ENCODE measurements at places on chromosomes 11 and 22.

DNA sequence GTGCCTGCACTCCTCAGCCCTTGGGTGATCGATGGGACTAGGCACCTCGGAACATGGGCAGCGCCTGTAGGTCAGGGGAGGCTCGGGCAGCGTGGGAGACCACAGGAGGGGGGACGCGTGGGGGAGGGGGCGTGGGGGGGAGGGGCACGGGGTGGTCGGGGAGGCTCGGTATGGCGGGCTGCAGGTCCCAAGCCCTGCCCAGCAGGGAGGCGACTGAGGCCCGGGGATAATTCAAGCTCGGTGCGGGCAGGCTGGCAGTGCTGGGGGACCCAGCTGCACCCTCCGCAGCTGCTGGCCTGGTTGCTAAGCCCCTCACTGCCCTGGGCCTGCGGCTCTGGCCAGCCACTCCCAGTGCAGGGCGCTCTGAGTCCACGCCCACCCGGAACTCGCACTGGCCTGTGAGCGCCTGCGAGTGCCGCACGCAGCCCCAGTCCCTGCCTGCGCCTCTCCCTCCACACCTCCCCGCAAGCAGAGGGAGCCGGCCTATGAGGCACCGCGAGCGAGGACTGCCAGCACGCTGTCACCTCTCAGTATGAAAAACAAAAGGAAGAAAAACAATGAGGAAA lies 1698.3 kb upstream of the RAG2 start:
- no peak for DNase-seq

DNA sequence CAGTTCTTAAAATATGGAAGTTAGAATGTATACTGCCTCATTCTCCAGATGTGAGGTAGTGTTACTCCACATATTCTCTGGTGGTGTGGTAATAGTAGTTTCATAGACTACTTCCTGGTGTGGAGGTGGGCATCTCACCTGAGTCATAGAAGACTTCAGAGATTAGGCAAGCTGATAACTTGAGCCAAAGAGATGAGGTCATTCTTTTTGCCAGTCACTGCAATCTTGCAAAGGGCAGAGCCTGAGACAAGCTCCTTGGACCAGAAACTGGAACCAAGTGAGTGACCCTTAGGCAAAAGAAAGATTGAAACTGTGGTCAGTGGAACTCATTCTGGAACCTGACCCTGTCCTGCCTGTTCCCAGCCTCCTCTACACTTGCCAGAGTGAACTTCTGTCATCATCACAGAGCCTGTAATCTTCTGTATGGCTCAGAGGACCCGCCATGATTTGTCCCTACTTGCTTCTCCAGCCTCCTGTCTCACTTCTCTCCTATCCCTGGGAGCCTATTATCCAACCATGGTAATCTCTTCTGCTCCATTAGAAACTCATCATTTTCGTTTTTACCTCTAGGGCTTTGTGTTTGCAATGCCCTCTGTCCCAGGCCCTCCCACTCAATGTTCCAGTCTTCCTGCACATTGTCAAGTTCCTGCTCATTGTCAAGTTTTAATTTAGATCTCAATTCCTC lies 10.6 kb upstream of the CCDC83 start:
- no peak for DNase-seq

DNA sequence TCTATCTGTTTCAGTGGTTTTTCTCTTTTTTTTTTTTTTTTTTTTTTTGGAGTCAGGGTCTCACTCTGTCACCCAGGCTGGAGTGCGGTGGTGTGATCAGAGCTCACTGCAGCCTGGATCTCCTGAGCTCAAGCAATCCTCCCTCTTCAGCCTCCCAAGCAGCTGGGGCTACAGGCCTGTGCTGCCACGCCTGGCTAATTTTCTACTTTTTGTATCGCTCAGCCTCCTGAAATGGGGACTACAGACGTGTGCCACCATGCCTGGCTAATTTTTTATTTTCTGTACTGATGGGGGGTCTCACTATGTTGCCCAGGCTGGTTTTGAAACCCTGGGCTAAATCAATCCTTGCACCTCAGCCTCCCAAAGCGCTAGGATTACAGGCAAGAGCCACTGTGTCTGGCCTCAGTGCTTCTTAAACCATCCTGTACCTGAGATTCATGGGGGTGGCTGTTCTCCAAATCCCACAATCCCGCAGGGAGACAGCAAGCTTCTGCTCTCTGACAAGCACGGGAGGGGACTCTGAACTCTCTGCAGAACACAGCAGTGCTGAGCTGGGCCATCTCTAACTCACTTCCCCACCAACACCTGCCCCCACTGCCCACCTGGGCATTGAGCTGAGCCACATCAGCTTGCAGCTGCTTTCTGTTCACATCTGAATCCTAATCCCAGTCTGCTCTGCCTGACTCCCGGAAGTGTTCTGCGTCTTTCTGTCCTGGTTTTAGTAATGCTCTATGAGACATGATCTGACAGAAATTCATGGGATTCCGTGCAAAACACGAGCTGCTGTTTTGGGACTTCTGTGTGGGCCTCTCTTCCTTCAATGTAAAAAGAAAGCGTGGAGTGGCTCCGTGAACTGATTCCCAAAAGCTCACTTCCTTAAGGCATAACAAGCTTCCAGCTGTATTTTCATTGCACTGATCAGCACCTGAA lies 400.0 kb downstream of the LARGE1 start:
- no peak for DNase-seq

GRCh38 chr11:126115816-126116331 lies 53.2 kb upstream of the CDON start:
- DNase-seq, result no peak

Measured in stimulated activated CD4-positive, alpha-beta T cell treated with anti-CD3 and anti-CD28 coated beads, Interleukin-12 subunit alpha, Interleukin-12 subunit beta, amount 100 ng/mL, for 24 hours (primary cell).